ENCODE measurements at places on chromosomes 13 and 19.

DNA sequence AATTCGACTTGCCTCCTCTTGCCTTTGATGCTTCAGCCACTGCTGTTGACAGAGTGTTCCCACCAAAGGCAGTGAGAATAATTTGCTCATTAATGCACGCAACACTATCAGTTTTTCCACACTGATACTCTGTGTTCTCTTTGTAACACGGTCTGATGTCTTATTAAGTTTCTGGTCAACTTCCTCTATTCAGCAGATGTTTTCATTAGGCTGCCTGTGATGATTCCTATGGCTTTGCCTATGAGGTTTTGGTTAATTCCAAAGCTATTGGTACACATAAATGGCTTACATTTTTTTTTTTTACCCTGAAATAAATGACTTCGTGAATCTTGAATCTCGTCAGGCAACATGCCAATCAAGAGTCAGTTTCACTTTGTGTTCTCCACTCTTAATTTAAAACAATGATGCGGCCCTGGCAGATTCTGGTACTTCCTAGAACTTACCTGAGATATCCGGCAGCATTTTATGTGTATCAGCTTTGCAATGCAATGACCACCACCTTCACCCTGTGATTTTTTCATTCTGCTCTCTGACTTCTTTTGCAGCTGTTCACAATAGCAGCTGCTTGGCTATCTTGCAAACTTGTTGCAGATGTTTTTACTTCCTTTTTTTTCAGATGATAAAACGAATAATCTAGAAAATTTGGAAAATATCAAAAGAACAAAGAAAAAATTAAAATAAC, 27.5 kb upstream of the KL start:
- DNase-seq = no peak

DNA sequence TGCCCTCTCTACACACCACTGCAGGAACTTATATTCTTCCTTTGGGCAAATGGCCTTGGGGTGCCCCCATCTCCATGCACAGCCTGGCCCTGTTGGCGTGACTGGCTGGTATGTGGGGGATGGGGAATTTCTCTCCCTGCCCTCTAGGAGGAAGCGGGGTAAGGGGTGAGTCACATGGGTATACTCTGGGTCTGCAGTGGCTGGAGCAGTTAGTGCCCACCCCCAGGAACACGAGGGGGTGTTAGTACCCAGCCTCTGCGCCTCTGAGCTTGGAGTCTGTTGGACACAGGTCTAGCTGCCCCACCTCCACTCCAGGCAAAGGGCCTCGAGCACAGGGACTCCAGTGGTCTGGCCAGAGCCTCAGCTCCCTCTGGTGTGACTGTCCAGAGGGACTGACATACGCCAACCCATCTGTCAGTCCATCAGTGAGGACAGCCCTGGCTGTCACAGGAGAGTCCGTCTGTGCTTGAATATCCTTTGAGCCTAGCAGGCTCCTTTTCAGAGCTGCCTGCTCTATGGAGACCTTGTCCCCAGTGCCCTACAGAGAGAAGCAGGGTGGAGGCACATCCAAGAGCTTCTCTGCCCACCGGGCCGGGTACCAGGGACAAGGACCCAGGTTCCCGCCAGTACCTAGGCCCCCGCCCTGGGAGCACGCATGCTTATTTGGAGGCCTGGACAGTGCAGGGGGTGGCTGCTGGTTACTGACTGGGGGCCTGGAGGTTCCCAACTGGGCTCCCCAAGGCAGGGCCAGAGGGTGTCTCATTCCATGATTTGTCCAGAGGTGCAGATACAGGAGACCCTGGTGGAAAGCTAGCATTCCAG, 66.6 kb downstream of the CHST8 start:
- no peak for DNase-seq

- no peak for DNase-seq
Measured at GRCh38 chr19:6014551-6015135, 36.7 kb upstream of the RANBP3 start.

GRCh38 chr19:54938906-54939305, 8.4 kb downstream of the NLRP7 start:
- no peak for DNase-seq

- DNase-seq = no peak
Measured at GRCh38 chr19:46726551-46726950, 9.6 kb upstream of the PRKD2 start.

DNA sequence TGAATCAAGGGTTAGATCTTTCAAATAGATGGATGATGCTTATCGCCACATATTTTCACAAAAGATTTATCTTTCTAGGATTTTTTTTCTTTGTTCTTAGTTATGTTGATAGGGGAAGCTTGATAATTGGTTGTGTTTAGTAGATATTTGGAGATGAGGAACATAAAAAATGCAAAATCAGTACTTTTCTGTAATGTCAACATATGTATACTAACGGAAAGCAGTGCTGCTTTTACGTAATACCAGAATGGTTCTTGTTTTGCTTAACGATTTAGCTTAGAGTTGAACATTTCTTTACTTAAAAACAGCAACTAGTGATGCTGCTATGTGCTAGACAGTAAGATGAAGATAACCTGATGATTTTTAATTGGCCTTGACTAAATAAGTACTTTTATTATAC, 3.0 kb downstream of the ZMYM2 start:
- DNase-seq = no peak

DNA sequence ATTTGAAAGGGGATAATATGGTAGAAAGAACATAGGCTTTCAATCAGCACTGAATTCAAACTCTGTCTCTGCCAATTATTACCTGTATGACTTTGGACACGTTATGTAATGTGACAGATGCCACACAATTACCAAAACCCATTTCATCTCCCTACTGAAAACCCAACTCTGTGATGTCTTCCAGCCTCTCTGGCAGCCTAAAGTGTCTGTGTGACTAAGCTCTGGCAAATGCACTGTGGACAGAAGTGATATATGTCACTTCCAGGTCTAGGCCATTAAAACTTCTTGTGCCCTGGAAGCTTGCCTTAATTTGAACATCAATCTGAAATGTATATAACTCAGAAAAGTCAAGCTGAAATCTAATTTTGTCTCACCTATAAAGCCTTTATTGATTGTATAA, 552.0 kb downstream of the RFC3 start:
- DNase-seq = no peak

GRCh38 chr19:44566984-44567383, 37.5 kb upstream of the CEACAM20 start:
- DNase-seq = no peak

DNA sequence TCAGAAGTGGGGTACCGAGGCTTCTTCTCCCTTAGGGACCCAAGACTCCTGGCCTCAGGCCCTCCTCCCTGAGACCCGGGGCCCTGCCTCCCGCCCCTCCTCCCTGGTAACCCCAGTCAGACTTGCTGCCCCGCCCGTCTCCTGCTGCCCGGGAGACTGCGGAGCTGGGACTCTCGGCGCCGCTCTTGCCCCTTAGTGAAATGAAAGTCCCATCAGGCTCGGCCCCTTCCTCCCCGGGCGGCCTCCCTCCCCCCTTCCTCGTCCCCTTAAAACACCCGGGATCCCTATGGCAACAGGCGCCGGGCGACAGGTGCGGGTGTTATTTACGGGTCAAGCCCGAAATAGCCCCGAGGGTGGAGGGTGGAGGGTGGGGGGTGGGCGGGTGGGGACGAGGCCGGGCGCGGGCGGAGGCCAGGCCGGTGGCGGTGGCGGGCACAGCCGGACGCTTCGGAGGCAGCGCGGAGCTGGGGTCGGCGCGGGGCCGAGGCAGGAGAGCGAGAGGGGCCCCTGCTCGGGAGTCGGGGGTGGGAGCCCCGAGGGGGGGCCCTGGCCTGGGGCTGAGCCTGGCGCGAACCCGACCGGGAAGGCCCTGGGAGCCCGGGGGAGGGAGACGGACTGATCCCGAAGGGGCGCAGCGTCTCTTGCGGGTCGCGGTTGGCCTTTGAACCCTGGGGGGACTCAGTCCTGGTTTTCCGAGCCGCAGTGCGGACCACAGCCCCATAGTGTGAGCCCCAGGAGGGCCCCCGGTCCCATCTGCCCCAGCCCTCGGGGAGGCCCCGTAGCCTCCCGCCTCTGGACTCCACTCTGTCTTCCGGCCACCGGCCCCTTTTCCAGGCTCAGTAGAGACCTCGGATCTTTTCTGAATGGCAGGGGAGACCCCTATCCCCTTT, at the start of gene CACNG6:
Gene CACNG6 (plus strand): TSS at position 414 of the 890 bp plus-strand sequence. CDS start 1,241 bp downstream, outside the sequence.
- DNase-seq = no peak

- DNase-seq = peak; percentile 32
Measured at GRCh38 chr19:1295169-1296012, 9.7 kb downstream of the EFNA2 start.

DNA sequence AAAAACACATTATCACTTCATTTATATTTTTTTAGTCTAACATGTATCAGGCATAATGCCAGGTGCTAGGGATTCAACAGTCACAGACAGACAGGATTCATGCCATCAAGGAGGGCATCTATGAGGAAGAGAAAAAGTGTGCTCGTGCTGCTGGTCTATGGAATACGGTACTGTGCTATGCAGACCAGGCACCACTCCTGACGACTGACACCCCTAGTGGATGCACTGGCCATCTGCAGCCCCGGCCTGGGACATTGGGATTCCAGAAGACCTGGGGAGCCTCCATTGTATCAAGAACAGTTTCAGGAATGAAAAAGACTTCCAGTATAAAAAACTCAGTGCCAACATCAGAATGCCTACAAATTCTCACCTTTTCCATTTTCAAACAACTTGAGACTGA, 94.0 kb downstream of the KLF12 start:
- DNase-seq = no peak

- no peak for DNase-seq
Measured at GRCh38 chr19:4814625-4815425, 16.7 kb downstream of the TICAM1 start.

DNA sequence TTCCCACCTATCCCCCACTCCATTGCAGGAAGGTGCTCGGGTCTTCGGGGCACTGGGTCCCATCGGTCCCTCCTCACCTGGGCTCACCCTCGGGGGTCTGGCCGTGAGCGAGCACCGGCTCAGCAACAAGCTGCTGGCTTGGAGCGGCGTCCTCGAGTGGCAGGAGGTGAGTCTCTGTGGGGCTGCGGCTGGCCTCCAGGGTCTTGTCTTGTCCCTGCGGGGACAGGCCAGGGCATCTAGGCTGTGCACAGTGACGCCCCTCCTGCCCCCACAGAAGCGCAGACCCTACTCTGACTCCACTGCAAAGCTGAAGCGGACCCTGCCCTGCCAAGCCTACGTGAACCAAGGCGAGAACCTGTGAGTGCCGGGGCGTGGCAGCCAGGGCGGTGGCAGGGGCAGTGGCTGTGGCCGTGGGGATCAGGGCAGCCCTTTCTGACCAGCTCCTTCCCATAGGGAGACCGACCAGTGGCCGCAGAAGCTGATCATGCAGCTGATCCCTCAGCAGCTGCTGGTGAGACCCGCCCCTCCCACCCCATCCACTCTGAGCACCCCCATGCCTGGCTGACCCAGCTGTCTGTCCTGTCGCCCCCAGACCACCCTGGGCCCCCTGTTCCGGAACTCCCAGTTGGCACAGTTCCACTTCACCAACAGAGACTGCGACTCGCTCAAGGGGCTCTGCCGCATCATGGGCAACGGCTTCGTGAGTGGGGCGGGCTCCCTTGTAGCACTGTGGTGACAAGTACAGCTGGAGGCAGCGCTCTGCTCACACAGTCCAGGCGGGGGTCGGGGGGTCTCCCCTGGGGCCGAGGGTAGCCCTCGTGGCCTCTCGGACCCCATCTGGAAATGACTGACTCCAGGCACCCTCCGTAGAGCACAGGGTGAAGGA, 3.7 kb downstream of the PTOV1 start:
- no peak for DNase-seq

DNA sequence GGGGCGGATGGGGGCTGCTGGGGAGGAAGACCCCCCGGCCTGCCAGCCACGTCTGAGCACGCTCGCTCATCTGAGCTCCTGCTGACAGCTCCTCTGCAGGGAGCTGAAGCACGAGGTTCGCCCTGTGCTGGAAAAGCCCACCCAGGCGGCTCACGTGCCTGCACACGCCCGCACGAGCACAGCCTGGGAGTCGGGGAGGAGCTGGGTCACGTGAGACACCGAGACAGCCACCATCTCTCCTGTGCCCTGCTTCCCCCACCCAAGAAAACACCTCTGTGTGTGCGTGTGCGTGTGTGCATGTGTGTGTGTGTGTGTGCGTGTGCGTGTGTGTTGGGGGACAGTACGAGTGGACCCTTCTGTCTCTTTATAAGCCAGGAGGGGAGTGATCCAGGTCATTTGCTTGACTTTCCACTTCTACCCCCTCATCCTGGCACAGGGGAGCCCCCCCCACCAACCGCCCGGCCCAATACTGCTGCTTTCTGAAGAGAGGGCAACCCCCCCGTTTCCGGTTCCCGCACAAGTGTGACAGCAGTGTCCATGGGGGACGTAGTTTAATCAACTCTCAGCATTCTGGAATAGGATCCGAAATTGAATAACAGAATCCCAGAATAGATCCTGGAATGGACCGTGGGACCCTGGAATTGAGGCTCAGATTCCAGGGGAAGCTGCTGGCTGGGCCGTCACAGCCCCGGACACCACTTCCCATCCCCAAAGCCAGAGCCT, 42.5 kb downstream of the CELF5 start:
- DNase-seq = no peak

DNA sequence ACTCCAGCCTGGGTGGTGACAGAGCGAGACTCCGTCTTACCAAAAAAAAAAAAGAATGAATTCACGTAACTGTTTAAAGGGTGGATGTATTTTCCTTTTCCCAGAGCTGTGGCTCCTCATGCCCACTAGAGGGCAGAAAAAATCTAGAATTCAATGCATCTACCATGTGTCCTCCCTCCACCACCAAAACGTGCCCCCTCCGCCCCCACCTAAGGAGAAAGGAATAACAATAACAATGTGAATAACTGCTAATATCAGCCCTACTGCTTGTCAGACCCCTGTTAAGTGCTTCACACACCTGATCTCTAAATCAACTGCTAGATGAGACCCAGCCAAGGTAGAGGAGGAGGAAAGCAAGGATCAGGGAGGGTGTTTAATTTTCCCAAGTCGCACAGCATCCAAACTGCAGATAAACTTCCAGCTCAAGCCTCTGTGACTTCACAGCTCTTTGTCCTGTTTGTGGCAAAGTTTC, 20.2 kb upstream of the PNMA8B start:
- DNase-seq = no peak

DNA sequence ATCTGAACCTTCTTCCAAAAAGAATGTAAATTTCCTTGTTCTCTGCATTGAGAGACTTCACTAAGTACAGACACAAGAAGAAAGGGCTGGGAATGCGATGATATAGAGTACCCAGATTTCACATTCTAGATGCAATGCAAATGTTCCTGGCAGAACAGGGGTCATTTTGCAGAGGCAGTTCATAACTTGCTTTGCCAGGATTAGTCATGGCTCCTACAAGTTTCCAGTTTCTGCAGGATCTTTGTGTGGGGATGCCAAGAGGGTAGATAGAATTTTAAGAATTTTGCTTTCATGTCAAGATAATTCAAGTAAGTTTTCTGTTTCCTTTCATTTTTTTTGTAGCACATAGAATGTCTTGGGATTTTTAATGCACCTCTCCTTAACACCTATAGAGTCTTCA, 181.2 kb downstream of the FGF9 start:
- no peak for DNase-seq

- DNase-seq = no peak
Measured at GRCh38 chr19:16095071-16095571, 16.6 kb upstream of the RAB8A start.
